Activated T-helper 17 cell treated with anti-CD3 and anti-CD28 coated beads, Interleukin-2, amount 50 U/mL, for 72 hours (primary cell): ENCODE measurements at places on chromosomes 16 and 17.

DNA sequence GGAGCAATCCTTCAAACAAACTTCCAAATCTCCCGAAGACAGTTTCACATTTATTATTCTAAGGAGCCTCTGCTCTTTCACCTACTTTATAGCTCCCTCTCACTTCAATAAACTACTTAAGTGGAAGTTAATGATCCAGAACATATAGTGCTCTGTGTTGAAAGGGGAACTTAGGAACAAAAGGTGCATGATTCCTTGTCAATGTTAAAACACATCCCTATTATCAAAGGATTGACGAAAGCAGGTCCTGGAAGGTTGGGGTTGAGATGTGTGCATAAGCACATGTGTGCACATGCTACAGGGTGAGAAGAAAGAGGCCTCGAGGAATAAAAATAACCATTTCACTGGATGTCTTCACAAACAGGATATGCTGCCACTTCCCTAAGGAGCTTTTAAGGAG is 170.3 kb downstream of the SLC39A11 start:
- ATAC-seq = no peak

DNA sequence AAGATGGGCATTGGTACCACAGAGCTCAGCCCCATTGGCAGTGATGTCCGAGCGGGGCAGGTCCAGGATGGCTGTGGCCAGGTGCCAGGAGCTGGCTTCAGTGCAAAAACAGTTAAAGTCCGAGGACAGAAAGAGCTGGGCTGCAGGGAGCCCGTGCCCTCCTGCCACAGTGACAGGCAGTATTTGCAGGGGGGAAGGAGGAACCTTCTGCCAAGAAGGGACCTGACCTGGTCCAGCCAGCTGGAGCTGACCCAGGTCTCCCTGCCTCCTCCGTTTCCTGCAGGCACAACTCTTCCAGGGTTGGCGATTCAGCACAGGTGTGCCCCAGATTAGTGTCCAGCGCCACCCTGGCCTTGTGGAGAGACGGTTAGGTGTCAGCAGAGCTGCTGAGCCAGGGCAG is 199.0 kb downstream of the ENGASE start:
- no peak for ATAC-seq

- no peak for ATAC-seq
These were observed 160.4 kb downstream of the KCNJ2 start for GRCh38 chr17:70329721-70330120.

DNA sequence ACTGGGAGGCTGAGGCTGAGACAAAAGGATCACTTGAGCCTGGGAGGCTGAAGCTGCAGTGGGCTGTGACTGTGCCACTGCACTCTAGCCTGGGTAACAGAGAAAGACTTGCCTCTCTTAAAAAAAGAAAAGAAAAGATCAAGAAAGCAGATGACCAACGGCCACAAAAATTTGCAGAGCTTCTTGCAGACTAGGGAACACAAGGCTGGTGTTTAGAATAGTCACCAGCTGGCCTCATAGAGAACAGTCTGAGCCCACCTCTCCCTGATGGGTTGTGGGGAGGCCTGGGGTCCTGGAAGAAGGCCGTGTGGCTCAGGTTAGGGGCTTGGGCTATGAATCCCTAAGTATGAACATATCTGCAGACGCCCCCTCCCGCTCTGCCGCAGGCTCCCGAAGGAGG is 73.7 kb upstream of the MED9 start:
- no peak for ATAC-seq

- no peak for ATAC-seq
These were observed 40.1 kb downstream of the NKD1 start for GRCh38 chr16:50588276-50588675.

GRCh38 chr17:68812876-68813584 is 142.2 kb downstream of the ABCA8 start:
- ATAC-seq = no peak

- no peak for ATAC-seq
These were observed 18.0 kb downstream of the ZC3H7A start for GRCh38 chr16:11779074-11779473.

DNA sequence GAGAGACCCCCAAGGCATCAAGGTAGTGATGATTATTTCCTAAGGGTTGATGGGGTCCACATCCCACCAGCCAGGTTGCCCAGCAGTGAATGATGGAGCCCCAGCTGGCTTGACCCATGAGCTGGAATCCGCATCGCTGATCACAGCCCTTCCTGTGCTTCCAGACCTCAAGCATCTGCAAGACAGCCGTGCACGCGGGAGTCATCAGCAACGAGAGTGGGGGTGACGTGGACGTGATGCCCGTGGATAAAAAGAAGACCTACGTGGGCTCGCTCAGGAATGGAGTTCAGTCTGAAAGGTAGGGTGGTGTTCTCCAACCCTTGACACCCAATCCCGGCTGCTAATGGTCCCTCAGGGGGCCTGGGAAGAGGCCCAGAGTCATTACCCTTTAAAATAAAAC is 69.3 kb downstream of the CRISPLD2 start:
- no peak for ATAC-seq

DNA sequence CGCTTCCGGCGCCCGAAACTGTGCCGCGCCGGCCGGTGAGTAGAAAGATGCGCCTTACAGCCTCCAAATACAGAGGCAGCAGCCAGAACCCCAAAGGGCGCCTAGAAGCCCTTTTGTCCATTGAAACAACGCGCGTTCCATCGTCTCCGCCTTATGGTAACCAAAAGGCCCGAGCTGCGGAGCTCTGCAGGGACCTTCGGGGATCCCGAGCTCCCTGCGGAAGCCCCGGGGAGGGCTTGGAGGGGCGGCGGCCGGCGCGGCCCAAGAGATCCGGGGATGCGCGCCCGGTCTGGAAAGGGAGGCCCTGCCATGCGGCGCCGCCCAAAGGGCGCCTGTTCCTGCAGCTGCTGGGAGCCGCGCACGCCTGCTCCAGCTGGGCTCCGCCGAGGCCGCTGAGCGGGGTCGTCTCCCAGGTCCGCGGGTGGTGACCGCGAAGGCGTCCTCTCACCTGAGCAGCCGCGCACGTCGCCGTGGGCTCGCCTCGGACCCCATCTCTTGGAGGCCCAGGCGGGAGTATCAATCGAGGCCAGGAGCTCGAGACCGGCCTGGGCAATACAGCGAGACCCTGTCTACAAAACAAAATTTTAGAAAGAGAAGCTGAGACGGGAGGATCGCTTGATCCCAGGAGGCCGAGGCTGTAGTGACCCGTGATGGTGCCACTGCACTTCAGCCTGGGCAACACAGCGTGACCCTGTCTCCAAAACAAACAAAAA is 742 bp upstream of the FBXO31 start:
- peak; percentile 1 for ATAC-seq

DNA sequence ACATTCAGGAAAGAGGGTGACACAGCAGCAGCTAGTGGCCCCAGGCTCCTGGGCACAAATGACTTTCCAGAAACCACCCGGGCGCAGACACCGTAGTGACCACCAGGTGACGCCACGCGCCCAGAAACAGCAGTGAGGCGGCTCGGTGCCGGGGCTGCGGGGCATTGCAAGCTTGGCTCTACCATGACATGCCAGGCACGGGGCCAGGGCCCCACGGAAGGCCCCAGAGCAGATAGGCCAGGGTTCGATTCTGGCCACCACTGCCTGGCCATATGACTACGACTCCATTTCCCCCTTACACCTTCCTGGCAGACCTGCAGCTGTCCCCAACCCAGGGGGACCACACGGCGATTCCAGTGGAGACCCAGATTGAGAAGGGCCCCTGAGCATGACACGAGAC is 6.7 kb downstream of the RHBDF1 start:
- peak; percentile 93 for ATAC-seq

GRCh38 chr16:66740010-66740409 is 11.4 kb downstream of the DYNC1LI2 start:
- no peak for ATAC-seq

GRCh38 chr16:76787394-76787793 is 403.6 kb upstream of the MON1B start:
- no peak for ATAC-seq

DNA sequence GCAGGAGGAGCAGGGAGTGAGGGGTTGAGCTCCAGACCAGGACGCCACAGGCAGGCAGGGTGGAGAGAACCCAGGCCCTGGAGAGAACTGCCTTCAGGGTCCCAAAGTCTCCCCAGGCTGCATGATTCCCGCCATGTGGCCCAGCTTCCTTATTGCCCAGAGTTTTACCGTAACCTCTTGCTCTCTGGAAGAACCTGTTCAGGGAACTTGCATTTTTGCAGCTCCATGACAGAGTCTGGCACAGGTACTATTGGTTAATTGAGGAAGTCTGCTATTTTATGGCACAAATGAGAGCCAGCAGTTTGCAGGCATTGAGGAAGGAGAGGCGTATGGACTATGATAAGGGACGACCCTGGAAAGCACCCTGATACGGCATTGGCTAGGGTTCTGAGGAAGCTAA is 11.6 kb upstream of the NOS2 start:
- no peak for ATAC-seq

GRCh38 chr16:75088216-75088615 is 28.4 kb downstream of the LDHD start:
- no peak for ATAC-seq

DNA sequence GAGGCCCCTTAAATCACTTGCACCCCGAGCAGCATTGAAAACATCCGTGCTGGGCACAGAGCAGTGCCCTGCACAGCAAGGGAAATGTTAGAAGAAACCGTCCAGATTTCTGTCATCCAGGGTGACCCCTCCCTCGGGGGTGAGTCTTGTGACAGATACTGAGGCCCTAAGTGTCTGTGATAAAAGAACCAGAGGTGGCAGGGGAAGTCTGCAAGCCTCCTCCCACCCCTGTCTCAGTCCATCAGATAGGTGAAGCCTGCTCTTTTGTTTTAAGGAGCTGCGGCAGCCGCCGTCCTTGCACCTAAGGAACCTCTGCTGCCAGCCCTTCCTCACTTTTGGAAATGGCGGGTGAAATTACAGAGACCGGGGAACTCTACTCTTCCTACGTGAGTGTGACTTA is 845 bp upstream of the NAT9 start:
- ATAC-seq = no peak

- no peak for ATAC-seq
These were observed 86.0 kb downstream of the GP2 start for GRCh38 chr16:20241321-20241720.

- no peak for ATAC-seq
These were observed 38.2 kb downstream of the MAF start for GRCh38 chr16:79562166-79562823.

- peak; percentile 98 for ATAC-seq
These were observed 14.8 kb downstream of the DNAI2 start for GRCh38 chr17:74288785-74289184.

DNA sequence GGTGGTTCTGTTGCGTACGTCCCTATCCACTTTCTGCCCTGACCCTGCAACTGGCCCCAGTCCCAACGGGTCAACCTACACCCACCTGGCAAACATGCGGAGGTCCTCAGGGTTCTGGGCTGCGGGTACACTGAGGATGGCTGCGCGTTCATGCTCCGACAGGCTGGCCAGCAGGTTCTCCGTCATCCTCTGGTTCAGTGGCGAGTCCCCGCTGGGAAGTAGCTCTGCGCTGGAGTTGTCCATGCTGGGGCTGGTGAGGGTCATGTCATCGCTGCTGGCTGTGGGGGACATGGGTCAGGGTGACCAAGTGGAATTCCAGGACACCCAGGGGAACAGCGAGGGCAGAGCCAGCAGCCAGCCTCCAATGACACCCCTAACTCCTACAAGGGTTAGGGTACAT is 10.6 kb downstream of the MPG start:
- no peak for ATAC-seq

DNA sequence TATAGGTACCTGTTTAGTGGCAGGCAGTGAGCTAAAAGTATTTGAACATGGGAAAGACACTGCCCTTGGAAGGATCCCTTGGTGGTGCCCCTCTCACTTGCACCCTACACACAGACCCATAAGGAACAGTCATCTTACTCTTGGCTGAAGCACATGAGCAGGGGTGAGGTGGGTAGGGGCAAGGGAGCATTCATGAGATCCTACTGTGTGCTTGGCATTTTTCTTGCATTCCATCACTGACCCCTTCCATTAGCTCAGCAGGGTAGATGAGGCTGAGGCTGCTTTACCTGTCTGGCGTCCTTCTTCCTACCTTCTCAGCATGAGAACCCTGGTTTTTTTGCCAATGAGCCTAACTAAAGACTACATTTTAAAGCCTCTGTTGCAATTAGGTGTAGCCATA is 48.3 kb downstream of the CCT6B start:
- no peak for ATAC-seq

DNA sequence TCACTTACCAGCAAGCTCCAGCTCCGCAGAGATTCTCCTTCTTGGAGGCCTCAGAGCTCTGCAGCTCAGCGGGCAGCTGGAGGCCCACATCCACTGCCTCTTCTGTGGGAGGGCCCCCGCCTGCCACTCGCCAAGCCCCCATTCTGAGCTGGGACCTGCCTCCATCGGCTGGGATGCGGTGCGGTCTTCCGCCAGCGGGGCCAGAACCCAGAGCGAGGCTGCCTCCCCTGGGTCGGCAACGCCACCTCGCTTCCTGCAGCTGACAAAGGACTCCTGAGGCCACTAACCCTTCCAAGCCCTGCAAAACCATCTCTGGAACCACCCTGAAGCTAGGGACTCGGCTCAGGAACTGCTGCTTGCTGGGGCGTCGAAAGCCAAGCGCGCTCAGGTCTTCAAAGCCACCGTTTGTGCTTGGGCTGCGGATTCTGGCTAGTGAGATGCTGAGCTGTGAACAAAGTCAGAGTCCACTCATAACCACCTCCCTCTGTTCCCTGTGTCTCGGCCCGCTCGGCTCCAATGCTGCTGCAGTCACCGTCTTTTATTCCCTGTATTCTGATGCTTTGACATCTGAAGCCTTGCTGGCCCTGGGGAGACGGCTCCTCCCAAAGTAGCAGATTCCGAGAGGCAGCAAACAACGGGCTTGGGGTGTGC is 174.3 kb downstream of the ENGASE start:
- no peak for ATAC-seq

GRCh38 chr16:50059111-50059510 is 6.7 kb upstream of the HEATR3 start:
- peak; percentile 56 for ATAC-seq

- ATAC-seq = peak; percentile 71
These were observed 40.1 kb downstream of the MYO18A start for GRCh38 chr17:29140051-29140621.

- ATAC-seq = no peak
These were observed 16.0 kb upstream of the CIBAR2 start for GRCh38 chr16:85128079-85128837.

GRCh38 chr17:2230877-2231276 is 72.7 kb downstream of the SMG6 start:
- peak; percentile 54 for ATAC-seq

- no peak for ATAC-seq
These were observed 28.7 kb downstream of the MPRIP start for GRCh38 chr17:17070931-17071330.

- ATAC-seq = no peak
These were observed 64.5 kb downstream of the RAI1 start for GRCh38 chr17:17745476-17746455.
